Activated CD8-positive, alpha-beta memory T cell treated with anti-CD3 and anti-CD28 coated beads for 36 hours (primary cell): ENCODE measurements at places on chromosomes 16 and 17. TPM values are rescaled to one million over a fixed set of nuclear protein-coding genes. Genes with fewer than 3 reads are reported as not detected.

KCNH4 gene
- total RNA-seq: 1.3 TPM

MFAP4 gene
- total RNA-seq: not detected

SPATA22 gene
- not detected for total RNA-seq

CHST6 gene
- total RNA-seq: 0.06 TPM

C16orf54 gene
- total RNA-seq: 22.9 TPM

TPSD1 gene
- total RNA-seq: not detected

CLN3 gene
- 39.7 TPM for total RNA-seq

KRTAP9-8 gene
- total RNA-seq: not detected
